Stromal cell of bone marrow (primary cell): ENCODE measurements at places on chromosomes 13 and 19.

DNA sequence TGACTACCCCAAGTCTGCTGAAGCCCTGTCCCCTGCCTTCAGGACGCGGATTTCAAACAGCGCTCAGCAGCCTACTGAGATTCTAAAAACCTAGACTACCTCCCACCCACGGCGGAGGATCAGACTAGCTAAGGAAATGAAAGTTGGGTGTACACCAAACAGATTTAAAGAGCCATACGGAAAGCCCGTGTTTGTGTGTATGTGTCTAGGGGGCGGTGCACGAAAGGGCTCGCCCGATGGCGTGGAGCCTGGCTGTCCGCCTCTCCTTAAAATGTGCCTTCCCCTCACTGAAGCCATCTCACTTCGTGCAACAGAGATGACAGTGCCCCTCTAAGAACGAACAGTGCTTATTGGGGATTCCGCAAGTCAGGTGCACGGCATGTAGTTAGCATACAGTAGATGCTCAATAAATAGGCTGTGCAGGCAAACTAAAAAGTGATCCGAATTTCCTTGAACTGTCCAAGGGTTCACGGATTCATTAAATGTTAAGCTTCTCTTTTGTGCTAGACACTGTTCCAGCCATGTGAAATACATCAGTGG is 639 bp downstream of the LENG1 start:
- no peak for DNase-seq

DNA sequence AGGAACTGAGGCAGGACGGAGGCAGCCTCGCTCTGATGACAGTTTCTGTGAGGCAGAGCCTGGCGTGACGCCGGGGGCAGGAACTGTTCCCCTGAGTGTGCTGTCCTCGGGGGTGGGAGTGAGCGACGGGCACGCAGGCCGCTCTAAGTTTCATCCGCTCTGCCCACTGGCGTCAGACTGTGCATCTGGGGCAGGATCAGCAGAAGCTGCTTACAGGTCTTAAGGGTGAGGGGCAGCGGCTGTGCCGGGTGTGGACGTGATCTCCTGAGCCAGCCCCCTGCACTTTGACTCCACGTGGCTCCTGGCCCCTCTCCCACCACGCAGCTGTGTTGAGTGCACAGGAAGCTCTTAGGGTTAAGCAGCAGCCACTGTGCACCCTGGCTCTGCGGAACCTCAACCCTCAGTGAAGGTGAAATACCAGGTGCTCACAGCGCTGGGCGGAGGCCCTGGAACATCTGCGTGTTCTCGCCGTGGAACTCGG is 1.5 kb downstream of the GRK1 start:
- no peak for DNase-seq

- DNase-seq: no peak
Measured at GRCh38 chr19:19410553-19411550, 5.4 kb downstream of the GATAD2A start.

- no peak for DNase-seq
Measured at GRCh38 chr19:5463959-5464358, 8.7 kb downstream of the ZNRF4 start.

DNA sequence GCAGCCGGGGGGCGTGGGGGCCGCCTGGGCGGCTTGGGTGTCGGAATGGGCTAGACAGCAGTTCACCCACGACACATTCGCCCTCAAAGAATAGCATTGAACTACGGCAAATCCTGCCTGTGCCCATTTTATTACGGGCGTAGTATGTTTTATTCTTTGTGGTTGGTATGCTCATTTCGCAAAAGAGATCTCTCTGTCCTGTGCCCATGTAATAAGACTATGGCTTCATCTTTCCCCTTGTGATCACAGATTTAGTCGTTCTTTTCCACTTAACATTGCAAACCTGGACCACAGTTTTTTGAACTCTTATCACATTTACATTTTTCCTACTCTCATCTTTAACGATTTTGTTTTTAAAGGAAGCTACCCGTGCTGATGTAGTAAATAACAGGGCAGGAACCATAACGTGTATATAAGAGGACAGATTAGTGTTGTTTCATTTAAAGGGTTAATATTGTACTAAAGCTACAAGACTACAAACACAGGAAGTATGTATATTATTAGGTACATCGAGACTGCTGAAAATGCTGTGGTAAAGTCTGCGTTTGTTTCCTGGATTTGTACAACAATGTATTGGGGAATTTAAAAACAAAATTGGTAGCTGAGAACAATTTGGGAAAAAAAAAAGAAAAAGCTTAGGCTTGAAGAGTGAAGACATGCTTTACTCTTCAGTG is 3.2 kb upstream of the MYCBP2 start:
- DNase-seq: no peak

DNA sequence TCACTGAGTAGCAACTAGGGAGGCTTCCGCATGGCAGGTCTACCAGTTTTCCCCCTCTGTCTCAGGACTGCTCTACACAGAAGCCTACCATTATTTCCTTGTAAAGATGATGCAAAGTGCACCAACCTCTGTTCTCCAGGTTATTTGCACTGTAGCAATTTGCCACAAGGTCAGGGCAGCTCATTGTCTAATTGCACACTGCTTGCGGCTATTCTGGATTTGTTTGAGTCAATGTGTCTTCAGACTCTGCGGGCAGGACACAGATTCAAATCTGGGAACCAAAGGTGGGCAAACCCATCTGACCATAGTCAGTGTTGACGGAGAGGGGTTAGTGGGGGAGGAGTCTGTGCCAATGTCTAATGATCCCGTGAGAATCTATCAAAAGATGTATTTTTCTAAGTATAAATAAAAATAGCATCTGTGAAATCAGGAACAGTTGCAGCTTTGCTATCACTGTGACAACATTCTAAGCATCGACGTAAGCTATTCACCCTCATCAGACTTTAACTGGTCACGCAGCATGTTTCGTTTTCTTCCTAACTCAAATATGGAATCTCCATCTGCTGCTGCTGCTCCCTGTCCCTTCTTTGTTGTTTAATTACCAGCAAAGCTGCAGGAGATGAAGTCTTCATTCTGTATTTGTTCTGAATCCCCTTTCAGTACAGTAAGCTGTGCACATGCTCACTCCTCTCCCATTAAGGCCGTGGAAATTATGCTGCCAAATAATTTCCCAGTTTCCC is 26.4 kb downstream of the CYSLTR2 start:
- no peak for DNase-seq

DNA sequence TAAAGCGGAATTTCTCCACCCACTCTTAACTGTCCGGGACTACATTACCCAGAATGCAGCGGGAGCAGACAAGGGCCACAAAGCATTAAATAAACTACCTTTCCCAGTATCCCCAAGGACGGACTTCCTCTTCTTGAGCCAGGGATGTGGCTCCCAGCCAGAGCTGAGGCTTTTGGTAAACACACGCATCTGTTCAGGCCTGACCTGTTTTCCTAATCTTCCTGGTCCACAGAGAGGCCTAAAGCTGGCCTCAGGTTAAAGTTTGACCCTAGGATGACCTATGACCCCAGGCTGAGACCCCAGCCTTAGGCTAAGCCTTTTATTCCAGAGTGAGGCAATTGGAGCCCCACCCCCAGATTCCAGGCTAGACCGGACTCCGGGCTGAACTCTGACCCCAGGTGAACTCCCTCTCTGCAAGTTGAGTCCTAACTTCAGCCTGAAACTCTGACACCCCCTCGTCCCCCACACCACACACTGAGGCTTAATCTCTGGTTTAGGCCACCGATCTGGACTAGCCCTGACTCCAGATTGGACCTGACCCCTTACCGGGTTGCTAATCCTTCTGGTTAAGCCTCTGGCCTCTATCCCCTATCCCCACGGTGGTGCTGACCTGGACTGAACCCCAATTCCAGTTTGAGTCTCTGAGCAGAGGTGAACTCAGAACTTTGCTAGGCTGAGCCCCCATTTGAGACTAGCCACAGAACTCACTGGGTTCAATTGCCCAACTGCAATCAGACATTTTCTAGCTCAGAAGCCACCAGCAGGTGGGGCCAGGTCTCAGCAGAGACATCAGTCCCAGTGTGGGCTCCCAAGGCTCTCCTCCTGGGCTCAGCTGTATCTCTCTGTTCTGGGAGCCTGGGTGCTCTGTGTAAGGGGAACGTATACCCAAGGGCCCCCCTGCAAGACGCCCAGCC is 750 bp upstream of the GPR108 start:
- DNase-seq: peak; percentile 54

DNA sequence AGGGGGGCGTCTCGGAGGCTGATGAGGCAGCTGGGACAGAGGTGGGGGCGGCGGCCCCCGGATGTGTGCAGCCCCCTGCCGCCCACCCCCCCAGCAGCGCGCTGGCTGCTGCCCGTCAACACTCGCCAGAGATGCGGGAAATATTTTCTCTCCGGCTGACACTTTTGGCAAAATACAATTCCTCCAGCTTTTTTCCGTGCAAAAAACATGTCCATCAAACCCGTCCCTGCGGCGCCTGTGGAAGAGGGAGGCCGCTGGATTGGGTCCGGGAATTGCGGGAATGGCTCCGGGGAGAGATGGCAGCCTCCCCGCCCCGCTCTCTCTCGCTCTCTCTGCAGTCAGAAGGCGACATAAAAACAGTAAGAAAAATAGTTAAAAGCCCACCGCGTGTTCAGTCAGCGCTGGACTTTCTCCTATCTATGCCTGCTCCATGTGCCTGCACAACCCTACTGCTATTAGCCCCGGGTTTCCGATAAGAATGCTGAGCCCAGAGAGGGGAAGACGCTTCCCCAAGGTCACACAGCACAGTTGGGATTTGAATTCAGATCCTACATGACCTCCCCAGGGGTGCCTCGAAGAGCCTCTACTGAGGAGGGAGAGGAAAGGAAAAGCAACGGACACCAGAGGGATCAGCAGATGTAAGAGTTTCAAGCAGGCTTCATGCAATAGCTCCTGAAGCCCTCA is 23.2 kb downstream of the ZNRF4 start:
- DNase-seq: no peak

DNA sequence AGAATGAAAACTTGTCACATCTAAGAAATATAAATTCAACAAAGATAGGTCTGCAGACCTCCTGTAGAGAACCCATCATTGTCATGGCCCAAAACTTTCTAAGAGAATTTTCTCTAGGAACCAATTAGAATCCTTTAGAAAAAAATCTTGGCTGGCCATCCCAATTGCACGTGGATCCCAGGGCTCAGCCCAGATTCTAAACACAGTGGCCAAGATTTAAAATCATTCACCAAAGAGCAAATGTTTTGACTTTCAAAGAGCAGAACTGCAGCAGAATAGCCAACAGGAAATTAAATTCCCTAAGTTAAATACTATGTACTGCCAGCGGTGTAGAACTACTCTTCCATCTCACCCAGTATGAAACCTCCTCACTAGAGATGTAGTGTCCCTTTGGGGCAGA is 21.3 kb downstream of the IPO5 start:
- DNase-seq: no peak

GRCh38 chr13:76636829-76637228 is 249.4 kb downstream of the KCTD12 start:
- no peak for DNase-seq

- DNase-seq: no peak
Measured at GRCh38 chr19:5407356-5407755, 47.9 kb upstream of the ZNRF4 start.

GRCh38 chr13:21075011-21075378 is 13.6 kb upstream of the LATS2 start:
- DNase-seq: no peak

DNA sequence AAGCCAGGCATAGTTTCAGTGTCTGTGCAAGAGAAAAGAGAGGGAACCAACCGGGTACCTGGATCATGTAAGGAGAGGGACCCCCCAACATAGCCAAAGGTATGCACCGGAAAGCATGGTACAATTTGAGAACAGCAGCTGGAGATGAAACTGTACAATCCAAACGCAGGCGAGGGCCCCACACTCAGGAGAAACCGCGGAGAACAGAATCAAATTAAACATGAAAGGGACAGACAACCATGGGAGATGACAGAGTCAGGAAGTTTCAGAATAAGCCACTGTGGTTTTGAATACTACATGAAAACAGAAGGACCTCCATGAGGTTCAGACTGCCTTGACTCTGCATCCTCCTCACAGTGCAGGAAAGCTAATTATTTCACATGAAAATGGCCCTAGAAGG is 62.9 kb upstream of the SPATA13 start:
- no peak for DNase-seq

DNA sequence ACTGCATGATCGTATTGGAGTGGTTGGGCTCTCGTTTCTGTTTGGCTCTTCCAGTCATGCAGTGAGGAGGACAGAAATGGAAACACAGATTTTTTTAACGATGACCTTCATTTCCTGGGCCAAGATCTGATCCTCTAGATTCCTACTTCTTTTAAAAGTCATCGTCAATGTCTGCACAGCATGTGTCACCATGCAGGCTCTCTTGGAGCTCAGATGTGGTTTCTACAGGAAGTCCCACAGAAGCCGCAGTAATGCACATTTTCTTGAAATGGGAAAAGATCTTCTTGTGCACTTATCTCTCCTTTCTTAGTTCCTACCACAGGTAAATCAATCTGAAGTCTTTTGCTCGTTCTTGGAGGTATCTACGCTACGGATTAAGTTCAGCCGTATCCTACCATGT is 626.9 kb downstream of the EFNB2 start:
- DNase-seq: no peak

GRCh38 chr13:33686772-33687480 is 131.0 kb upstream of the RFC3 start:
- no peak for DNase-seq

DNA sequence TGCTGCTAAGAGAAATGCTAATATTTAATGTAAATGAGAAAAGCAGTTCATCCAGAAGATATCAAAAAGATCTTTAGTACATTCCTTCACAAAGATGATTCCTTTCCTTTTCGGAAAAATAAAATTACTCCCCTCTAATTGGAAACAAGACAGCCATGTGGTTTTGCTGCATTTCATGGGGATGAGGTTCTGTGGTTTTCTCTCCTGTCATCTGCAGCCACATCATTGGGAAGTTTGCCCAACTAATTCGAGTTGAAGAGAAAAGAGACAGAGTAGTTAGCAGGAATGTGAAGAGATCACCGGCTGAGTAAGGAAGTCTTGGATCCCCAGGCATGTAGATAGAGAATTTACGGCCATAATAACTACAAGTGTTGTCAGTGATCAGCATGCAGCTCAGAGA is 122.1 kb downstream of the CYSLTR2 start:
- peak; percentile 74 for DNase-seq
